ENCODE measurements at places on chromosomes 2 and 18. TPM values are rescaled to one million over a fixed set of nuclear protein-coding genes. Genes with fewer than 3 reads are reported as not detected.

ACAA2 gene
- 133 TPM for total RNA-seq

AQP4 gene
- not detected for total RNA-seq

AMER3 gene
- total RNA-seq, result not detected

DNA sequence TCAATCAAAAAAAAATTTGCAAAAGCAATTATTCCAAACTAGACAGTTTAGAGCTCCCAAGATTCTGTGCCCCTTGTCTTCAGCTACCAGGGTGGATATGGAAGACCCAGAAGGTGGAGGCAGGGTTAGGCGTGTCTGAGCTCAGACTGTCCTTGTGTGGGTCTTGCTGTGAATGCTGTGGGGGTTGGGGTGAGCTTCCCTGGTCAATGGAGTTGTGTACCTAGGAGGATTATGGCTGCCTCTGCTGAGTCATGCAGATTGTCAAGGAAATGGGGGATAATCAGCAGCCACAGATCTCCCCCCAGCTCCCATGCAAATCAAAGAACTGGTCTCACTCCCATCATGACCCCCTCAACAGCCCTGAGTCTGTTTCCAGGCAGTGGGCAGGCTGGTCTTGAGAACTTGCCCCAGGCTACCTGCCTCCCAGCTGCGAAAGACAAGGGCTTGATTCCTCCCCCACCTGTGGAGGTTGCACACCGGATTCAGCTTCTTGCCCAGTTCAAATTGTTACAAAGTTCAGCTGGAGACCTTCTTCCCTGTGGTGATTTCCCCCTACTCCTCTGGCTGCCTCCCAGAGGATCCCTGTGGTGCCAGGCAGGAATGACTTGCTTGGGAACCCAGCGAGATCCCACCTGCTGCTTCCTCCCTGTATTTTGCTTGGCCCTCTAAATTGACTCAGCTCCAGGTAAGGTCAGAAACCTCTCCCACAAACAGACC lies 77.0 kb downstream of the RAD51AP2 start:
- no peak for DNase-seq

DNA sequence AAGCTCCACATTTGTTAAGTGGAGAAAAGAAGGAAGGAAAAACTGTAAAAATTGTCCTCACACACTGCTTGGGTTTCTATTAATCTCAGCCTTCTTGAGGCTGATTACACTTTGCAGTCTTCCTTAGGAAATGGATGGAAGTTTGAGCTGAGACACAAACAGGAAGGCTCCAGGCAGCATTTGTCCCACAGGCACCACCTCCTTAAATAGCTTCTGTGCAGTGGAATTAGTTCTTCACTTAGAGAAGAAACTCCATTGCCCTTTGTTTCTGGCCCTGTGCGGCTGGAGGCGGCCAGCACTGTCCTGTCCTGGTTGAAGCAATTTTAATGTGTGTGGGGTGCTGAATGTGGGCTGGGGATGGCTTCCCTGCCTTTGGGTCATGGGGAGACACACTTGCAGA lies 44.3 kb downstream of the ARHGAP28 start:
- DNase-seq, result no peak

DNA sequence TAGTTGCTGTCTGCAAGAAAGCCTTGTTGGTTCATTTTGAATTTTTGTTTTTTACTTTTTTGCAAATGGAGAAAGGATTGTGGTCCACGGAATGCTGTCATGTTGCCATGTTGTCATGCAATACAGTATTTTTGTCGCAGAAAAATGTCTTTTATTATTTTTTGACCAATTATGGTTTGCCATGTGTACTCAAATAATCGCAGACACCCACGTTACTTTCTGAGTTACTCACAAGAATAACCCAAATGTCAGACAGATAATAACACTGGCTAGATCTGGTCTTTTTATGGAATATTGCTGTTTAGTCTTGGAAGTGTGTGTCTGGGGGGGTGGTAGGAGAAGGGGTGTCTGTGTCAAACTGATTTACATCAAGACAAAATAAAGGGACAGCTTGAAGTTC lies 188.9 kb downstream of the LTBP1 start:
- no peak for DNase-seq

DNA sequence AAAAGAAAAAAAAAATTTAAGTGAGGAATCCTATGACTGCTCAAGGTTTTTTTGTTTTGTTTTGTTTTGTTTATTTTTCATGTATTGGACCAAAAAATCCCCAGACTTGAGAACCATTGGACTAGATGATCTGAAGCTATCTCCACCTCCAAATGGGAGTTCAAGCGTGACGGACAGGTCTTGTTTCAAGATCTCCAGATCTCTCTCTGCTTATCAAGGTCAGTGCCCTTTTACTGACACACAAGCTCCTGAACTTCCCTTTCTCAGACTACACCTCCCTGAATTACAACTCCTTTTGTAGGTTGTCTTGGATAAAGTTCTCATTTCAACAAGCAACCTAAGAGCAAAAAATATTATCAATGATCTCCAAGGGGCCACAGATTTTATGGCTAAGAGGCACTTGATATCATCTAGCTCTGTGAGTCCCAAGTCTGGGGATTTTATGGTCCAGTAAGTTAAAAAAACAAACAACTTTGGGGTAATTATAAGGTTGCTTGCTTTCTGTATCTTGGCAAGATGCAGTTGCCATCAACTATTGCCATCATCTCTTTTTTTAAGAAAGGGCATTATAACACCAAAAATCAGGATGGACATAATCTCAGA lies 396.0 kb upstream of the ATP5MC3 start:
- DNase-seq, result no peak

DNA sequence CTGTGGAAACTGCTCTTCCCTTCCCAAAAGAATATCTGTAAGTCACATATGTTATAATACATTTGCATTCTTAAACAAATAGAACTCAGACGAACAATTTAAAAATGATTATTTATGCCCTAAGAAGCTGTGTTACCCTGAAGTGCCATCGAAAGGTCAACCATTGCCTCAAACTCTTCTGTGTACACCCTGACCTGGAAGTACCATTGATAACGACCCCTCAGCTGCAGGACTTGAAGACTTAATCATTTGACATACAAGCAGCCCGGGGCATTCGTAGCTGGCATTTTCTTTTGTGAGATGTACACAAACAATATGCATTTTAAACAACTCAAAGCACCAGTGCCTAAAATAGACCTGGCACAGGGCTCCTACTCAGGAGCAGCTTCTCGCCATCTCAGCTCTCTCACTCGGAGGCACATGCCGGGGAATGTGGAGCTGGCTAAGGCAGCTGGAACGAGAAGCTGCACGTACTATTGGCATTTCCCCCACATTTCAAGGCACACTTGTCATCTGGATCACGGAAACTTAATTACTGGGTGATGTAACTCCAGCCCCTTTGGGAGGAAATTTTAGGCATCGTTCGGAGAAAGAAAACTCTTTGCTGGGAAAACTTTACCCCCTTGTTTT lies 170.0 kb upstream of the GALNT5 start:
- DNase-seq, result no peak

Data from omental fat pad (tissue), 4 donors.